ENCODE measurements at places on chromosomes 2 and 18. TPM values are rescaled to one million over a fixed set of nuclear protein-coding genes. Genes with fewer than 3 reads are reported as not detected.

Gene STEAP3
- polyA plus RNA-seq, result 25.5 TPM

Gene GAL3ST2
- not detected for polyA plus RNA-seq

Gene GPR45
- not detected for polyA plus RNA-seq

Gene LIPG
- 4.2 TPM for polyA plus RNA-seq

Gene LOXL3
- polyA plus RNA-seq, result 7.8 TPM

Gene ADAM23
- polyA plus RNA-seq, result 8.2 TPM

Gene MC2R
- polyA plus RNA-seq, result 0.23 TPM

Gene TMEM178A
- 15.2 TPM for polyA plus RNA-seq

Gene SLC25A52
- polyA plus RNA-seq, result 0.34 TPM

Gene CCDC93
- polyA plus RNA-seq, result 29.9 TPM

Gene ZBTB7C
- polyA plus RNA-seq, result 5.8 TPM

Gene TUBA3E
- polyA plus RNA-seq, result not detected

Gene MALL
- polyA plus RNA-seq, result 12.8 TPM

Gene LBX2
- polyA plus RNA-seq, result 0.52 TPM

Gene ABHD1
- polyA plus RNA-seq, result 0.18 TPM

Gene LIMS4
- polyA plus RNA-seq, result 3.4 TPM

Gene HDHD2
- polyA plus RNA-seq, result 18.9 TPM

Gene FAM228A
- 0.37 TPM for polyA plus RNA-seq

Gene C1QL2
- polyA plus RNA-seq, result not detected

Gene AQP12B
- polyA plus RNA-seq, result 1.6 TPM

Gene GKN2
- not detected for polyA plus RNA-seq

Gene TMEM169
- 5.0 TPM for polyA plus RNA-seq

Gene VWA3B
- 1.0 TPM for polyA plus RNA-seq

Gene GNAL
- 2.3 TPM for polyA plus RNA-seq

Gene MRPL19
- 33.3 TPM for polyA plus RNA-seq

Gene MORN2
- polyA plus RNA-seq, result 8.2 TPM

Gene SLC14A1
- 0.74 TPM for polyA plus RNA-seq

Gene HRH4
- 0.06 TPM for polyA plus RNA-seq

Gene ASXL3
- 4.7 TPM for polyA plus RNA-seq

Gene EFEMP1
- polyA plus RNA-seq, result 19.1 TPM

Gene RNF152
- 5.5 TPM for polyA plus RNA-seq

Gene FAM136A
- polyA plus RNA-seq, result 36.9 TPM

Gene SLC19A3
- 0.67 TPM for polyA plus RNA-seq

Gene LCT
- not detected for polyA plus RNA-seq

Gene MFF
- polyA plus RNA-seq, result 66.5 TPM

Gene DLX2
- polyA plus RNA-seq, result not detected

Gene HMSD
- polyA plus RNA-seq, result not detected

Gene ADCYAP1
- polyA plus RNA-seq, result 0.09 TPM

Gene ABCB11
- not detected for polyA plus RNA-seq

Gene TNFAIP6
- polyA plus RNA-seq, result 9.0 TPM

Gene AQP12A
- 0.74 TPM for polyA plus RNA-seq

Gene ALPP
- not detected for polyA plus RNA-seq

Gene CHRND
- 173 TPM for polyA plus RNA-seq

Gene GREB1L
- 7.9 TPM for polyA plus RNA-seq

Gene CCDC102B
- 13.1 TPM for polyA plus RNA-seq

Gene ZNG1B
- polyA plus RNA-seq, result 42.4 TPM

Gene CRYBA2
- polyA plus RNA-seq, result not detected

Gene SKA1
- 2.7 TPM for polyA plus RNA-seq

Gene MTCL1
- 26.1 TPM for polyA plus RNA-seq

Gene ALPI
- not detected for polyA plus RNA-seq

Gene POMC
- 2.9 TPM for polyA plus RNA-seq

Gene LRP1B
- polyA plus RNA-seq, result 3.7 TPM

Gene CIB4
- not detected for polyA plus RNA-seq

Gene DSG1
- 0.88 TPM for polyA plus RNA-seq

Gene MITD1
- polyA plus RNA-seq, result 22.2 TPM

Gene DYNAP
- not detected for polyA plus RNA-seq

All from hindlimb muscle (tissue), 1 donor.